ENCODE measurements at places on chromosomes 11 and 22.

DNA sequence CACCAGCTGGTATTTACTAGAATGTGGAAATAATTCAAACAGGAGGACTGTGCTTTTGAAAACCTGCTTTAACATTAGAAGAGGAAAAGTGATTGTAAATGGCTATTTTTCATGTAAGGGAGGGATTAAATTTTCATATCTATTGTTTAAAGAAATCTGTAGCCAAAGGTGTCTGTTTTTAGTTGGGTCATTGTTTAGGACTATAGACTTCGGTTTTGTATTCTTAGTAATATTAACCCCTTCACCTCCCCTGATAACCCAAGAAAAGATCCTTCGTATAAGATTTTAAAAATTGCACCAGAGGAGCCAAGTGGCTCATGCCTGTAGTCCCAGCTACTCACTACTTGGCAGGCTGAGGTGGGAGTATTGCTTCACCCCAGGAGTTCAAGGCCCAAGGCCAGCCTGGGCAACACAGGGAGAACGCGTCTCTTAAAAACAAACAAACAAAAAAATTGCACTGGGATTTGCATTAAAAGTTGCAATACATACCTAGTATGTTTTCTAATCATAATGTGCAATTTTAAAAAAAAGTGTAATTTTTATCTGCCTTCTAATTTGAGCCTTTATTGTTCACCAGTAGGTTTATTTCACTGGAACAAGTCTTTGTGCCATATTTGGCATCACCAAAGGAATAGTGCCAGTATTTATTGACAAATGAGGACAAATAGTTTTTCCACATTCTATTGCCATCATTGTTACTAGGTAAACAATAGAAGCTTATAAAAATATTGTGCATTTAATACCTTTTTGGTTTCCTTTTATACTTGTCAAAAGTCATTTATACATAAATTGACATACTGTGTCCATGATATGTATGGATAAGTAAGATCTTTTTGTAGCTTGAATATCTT, 34.3 kb downstream of the MTMR3 start:
- no peak for DNase-seq

DNA sequence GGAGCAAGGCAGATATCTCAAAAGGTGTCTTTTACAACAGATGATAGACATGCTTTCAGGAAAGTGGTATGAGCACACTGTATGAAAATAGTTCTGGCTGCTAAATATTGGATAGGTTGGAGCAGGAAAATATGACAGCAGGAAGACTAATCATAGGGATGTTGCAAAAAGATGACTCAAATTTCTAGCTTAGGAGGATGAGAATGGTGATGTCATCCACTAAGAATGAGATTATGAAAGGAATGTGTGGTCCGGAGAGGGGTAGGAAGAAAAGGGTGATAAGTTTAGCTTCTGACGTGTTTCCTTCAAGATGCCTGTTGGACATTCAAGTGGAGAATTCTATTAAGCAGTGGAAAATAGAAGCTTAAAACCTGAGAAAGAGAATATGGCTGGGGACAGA, 46.4 kb downstream of the RCN1 start:
- no peak for DNase-seq

DNA sequence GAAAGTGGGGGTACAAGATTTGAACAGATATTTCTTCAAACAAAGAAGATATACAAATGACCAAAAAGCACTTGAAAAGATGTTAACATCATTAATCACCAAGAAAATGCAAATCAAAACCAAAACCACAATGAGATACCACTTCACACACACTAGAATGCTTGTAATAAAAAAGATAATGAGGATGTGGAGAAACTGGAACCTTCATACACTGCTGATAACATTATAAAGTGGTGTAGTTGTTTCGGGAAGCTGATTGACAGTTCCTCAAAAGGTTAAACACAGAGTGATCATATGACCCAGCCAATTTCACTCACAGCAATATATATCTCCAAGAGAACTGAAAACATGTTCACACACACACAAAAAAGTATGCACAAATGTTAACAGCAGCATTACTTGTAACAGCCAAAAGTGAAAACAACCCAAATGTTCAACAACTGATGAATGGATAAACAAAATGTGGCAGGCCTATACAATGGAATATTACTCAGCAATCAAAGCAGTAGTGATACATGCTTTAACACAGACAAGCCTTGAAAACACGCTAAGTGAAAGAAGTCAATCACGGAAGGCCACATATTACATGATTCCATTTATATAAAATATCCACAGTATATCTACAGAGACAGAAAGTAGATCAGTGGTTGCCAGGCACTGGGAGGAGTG, 15.1 kb downstream of the PITPNB start:
- no peak for DNase-seq

GRCh38 chr22:43234264-43234988, 47.5 kb upstream of the TTLL12 start:
- no peak for DNase-seq

DNA sequence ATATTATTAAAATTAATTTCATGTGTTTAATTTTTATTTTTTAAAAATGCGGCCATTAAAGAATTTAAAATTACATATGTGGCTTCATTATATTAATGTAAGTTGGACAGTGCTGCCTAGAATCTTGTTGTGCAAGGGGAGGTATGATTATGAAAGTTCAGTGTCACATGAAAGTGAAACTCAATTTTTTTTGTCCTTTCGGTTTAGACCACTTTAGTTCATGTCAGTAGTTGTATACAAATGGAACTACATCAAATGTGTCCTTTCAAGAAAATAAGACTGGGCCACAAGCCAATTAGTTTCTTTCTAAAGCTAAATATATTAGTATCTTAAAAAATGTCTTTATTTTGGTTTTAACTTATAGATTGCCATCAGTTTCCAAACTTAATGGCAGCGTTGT, 35.7 kb downstream of the TBCEL start:
- DNase-seq: no peak

GRCh38 chr11:121936370-121936769, 179.6 kb downstream of the BLID start:
- DNase-seq: no peak

GRCh38 chr11:106262852-106263251, 185.4 kb downstream of the AASDHPPT start:
- no peak for DNase-seq

DNA sequence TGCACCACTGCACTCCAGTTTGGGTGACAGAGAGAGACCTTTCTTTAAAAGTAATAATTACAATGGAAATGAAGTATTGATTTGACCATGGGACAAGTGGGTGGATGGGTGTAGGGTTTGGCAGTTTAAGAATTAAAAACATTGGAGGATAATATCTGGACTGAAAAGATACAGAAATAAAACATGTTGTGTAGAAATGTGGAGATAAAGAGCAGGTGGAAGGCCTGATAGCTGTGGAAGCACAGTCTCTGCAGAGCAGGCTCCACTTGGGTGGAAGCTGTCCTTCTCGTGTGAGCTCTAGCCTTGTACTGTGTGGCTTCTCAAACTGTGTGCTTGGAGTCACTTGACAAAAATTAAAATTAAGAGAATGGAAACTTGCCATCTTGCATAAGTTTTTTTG, 25.6 kb downstream of the APLP2 start:
- DNase-seq: no peak

DNA sequence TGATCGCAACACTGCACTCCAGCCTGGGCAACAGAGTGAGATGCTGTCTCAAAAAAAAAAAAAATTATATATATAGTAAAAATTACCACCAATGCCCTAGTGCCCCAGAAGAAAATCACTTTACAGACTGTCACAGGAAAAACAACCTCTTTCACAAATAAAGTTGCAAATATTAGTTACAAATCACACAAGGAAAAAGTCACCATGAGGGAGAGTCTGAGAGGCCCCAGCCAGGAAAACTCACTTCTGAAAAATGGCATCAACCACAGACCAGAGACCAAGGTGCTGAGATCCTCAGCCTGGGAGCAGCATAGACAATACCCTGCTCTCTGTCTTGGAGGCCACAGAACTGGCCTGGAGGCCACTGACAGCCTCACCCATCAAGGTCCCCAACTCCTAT, 20.4 kb downstream of the GGT5 start:
- DNase-seq: no peak

DNA sequence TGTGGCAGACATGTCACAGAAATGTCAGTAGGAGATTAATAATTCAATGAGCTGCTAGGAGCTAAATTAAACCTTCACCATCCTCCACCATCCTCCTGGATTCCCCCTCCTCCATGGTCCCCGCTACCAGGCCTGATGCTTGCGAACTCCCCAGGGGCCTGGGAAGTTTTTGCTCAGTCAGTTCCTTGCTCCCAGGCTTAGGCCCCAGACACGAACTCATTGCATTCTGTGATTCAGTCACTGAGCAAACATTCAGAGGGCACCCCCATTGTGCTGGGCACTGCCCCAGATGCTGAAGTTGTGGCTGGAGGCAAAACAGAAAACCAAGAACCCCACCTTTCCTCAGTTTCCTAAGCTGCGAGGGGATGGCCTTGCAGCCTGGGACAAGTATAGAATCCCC, 14.3 kb downstream of the NPTXR start:
- DNase-seq: no peak

- DNase-seq: no peak
Observed at GRCh38 chr11:118258410-118258809, 5.7 kb downstream of the MPZL2 start.

- DNase-seq: no peak
Observed at GRCh38 chr22:42752912-42753311, 32.2 kb upstream of the A4GALT start.

DNA sequence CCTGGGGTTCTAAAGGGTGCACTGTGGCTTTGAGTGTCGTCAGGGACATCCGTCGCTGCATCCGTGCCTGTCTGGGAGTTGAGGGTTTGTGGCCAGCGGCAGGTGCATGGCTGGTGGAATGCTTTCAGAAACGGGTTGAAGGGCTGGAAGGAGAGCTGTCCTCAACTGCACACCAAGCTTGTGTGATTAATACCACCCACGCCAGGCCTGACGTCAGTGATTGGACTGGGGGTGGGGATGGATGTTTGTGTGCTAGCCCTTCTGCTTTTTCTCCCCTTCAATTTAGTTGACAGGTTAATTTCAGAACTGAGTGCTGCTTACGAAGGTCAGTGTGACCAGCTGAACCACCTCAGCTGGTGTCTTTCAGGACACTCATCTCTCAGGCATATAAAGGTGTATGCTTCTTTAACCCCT, 3.2 kb upstream of the GAB2 start:
- no peak for DNase-seq

DNA sequence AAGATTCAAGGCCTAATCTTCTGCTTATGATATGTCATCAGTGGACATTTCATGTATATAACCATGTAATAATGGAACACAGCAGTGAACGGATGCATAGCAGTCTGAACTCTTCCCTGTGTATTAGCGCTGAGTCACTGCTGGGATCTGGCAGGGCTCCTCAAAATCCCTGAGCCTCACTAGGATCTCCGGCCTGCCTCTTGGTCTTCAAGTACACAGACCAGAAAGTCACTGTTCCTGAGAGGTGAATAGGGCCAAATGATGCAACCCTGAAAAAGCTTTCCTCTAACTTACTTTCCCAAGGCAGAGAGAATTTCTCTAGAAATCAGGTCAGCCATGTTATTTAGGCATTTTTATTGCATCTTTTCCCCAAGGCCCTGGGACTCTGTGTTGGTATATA, 35.0 kb downstream of the POU2AF1 start:
- DNase-seq: no peak

DNA sequence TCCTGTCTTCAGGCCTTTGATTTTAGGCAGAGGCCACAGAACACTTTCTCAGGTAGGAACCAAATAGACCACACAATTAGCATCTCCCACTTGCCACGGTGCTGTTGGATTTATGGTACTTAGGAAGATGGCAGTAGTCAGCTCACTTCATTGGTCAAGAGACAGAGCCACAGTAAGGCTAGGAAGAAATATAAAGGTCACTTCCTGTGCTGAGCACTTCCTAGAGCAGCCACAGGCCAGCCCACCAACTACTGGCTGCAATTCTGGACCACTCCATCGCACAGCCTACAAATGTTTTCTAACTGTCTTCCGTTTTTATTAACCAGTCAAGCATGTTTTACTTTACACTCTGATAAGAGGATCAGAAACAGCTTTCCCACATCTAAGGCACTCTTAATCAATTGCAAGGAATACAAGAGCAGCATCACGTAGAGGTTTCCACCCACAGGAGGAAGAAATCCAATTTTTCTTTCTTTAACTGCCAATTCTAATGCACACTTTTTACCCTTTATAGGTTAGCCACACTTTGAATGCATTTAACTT, 54.7 kb downstream of the ABTB2 start:
- no peak for DNase-seq

- DNase-seq: no peak
Observed at GRCh38 chr11:121659811-121660210, 207.0 kb upstream of the SORL1-AS1 start.

GRCh38 chr22:49023161-49023878, 804.4 kb downstream of the BRD1 start:
- DNase-seq: no peak

DNA sequence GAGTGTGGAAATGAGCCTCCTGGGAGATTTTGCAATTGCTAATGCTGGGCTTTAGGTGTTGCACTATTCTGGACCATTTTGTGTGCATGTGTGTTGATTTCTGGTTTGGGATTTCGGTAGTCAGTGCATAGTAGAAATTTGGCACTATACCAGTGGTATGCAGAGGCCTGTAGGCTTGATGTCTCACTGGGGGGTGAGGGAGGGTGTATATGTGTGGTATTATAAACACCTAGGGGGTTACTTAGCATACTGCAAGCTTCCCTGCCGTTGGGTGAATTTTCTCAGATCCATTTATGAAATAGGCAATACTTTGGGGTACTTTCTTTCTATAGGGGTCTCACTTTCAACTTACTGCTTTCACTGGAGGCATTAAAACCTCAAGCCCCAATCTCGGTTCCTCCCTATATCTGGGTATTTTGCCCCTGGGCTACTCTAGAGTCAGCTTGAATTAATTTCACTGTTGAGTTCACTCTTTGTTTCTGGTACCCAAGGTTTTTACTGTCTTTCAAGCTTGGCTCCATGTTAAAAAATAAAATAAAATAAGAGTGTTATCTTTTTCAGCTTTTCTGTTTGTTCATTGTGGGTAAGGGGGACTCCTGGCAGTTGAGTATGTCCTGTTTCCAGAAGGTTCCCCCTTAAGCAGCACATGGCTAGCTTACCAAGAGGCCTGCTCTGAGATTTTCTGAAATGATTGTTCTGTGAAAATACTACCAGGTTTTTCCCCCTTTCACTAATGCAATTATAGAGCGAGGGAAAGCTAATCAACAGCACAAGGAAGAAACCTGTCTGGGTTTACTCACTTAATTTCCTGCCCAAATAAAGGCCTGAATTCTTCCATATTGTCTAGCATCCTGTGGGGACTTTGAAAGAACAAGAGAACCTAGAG, 45.8 kb downstream of the PPFIBP2 start:
- no peak for DNase-seq

DNA sequence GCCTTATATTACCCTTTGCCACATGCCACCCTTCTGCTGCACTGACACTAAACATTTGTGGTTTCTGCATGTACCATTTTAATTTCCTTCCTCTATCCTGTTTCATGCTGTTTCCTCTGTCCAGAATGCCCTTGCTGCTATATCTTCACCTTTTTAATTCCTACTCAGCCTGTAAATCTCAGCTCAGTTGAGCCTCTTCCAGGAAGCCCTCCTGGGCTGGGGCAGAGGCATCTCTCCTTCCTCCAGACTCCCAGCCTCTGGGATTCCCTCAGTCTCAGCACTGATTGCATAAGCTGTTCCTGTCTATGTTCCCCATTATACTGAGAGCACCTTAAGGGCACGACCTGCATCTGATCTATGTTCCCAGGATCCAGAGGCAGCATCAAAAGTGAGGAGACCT, 98.7 kb downstream of the RNF169 start:
- no peak for DNase-seq

All from amygdala (tissue), 56 donors.